Astrocyte of the cerebellum (primary cell): ENCODE measurements at places on chromosomes 4 and X.
A peak's percentile ranks its signal among the peaks of the same experiment; 100 is the strongest.

GRCh38 chr4:108171339-108172230, 2.9 kb upstream of the LEF1 start:
- no peak for DNase-seq

DNA sequence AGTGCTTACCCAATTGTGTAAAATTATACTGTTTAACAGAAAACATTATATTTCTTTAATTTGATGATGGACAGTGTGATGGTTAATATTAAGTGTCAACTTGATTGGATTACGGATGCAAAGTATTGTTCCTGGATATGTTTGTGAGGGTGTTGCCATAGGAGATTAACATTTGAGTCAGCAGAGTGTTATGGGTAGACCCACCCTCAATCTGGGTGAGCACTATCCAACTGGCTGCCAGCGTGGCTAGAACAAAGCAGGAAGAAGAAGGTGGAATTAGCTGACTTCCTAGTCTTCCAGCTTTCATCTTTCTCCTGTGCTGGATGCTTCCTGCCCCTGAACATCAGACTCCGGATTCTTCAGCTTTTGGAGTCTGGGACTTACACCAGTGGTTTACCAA, 42.1 kb downstream of the HS6ST2 start:
- no peak for DNase-seq

GRCh38 chr4:157012781-157013180, 41.2 kb upstream of the PDGFC start:
- DNase-seq: no peak

DNA sequence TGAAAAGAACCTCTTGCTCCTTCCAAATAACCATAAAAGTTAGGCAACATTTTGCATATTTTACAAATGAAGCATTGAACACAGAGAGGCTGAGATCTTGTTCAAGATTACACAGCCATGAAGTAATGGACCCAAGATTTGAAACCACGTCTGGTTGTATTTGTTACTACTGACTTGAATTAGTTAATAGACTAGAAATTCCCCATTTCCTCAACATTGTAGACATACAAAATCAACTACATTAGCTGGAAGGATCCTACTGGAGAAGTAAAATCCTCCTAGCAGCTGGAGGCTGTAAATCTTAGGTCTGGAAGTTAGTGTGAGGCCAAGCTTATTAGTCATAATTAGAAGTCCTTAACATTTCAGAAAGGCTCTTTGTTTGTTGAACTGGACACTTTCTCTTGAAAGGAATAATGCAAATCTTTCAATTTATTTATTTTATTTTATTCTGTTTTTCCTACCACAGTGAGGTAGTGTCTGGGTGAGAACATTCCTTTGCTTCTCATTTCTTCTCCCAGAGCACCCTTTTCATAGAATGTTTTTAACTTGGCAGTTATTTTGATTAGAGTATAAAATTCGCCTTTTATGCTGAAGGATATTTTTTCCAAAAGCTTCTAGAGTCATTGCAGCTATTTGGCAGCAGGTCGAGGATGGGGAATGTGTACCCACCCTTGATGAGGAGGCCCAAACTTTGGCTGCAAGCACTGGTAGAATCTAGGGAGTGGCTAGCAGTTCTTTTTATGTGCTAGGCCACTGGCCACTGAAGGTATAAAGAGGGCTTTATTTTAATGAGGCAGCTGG, 62.0 kb upstream of the CLNK start:
- DNase-seq: no peak

GRCh38 chr4:25280210-25280609, 32.4 kb upstream of the ZCCHC4 start:
- DNase-seq: no peak

DNA sequence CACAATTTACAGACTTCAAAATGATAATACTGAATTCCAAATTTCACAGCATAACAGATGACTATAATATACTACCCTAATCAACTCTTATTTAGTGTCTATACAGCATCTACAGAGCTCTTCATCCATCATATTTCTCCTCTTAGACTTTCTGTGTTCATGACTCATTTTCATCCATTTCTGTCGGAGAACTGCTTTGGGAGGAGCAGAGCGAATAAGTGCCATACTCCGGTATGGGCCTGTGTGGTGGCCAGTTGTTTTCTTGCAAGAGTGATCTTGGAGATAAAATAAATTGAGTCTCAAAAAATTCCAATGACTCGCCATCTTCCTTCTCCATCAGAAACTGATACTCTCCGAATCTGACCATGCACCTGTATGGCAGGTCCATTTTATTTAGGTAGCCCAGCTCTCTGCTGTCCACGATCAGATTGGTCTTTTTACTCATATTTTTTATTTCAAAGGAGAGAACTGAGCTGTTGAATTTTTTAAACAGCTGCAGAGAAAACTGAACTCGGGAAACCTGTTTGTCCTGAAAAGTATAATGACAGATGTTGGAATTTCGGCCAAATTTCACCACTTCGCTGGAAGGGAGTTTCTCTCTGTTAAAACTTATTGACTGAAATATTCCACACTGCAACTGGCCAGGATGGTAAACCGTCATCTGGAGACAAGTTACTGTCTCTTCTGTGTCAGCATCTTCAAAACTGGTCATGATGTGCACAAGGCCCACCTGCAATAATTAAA, 7.8 kb downstream of the TIFA start:
- no peak for DNase-seq

GRCh38 chr4:139018971-139019758, 3.6 kb downstream of the NOCT start:
- DNase-seq: no peak

DNA sequence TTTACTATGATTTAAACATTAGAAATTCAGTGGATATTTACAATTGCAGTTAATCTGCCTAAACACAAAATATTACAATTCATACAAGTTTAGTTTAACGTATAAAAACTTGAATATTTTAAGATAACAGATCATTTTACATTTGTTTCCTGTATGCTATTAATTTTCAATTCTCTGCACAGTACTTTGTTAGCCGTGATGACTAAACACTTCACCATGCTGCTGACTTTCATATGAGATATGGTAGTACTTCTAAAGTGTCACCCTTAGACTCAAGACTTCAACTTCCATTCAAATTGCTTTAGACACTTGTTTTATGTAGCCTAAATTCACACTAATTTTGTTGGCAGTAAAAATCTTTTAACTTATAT, 1646.4 kb upstream of the ADGRL3 start:
- peak; percentile 2 for DNase-seq

GRCh38 chrX:3712051-3712869, 1.2 kb downstream of the PRKX start:
- peak; percentile 9 for DNase-seq

GRCh38 chr4:155321006-155321405, 55.8 kb downstream of the MAP9 start:
- DNase-seq: no peak

DNA sequence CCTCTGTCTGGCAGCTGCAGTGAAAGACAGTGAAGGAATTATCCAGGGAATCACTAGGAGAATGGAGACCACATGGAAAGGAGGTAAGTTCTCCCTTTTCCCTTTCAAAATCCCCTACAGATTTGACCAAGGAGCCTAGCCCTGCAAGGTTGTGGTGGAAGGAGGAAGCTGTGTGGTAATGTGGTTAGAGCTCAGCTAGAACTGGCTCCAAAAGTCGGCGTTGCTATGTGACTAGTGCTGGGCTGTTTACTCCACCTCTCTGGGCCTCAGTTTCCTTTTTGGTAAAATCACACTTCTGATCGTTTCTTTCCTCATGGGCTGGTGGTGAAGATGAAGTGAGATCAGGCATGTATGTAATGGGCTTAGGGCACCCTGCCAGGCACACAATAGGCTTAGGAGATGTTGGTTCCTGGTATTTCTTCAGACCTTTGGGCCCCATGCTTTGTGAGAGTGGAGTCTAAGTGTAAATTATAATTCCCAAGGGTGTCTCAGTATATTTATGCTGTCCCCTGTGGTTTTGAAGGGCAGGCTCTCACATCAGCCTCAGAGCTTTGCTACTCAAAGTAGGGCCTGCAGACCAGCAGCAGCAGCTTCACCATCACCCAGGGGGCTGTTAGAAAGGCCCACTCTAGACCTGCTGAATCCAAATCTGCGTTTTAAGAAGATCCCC, 183.7 kb upstream of the BCOR start:
- no peak for DNase-seq

DNA sequence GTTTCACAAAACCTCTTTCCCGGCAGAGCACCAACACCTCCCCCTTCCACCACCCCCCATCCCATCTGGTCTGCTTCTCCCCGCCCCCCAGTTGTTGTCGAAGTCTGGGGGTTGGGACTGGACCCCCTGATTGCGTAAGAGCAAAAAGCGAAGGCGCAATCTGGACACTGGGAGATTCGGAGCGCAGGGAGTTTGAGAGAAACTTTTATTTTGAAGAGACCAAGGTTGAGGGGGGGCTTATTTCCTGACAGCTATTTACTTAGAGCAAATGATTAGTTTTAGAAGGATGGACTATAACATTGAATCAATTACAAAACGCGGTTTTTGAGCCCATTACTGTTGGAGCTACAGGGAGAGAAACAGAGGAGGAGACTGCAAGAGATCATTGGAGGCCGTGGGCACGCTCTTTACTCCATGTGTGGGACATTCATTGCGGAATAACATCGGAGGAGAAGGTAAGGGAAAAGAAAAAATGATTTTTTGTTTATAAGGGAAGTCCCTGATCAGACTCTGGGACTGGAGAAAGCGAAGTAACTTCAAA, at the start of gene PDGFRA:
PDGFRA (plus strand) TSS at position 333 of the 541 bp plus-strand sequence. CDS start 29,476 bp downstream, outside the sequence.
- peak; percentile 65 for DNase-seq

DNA sequence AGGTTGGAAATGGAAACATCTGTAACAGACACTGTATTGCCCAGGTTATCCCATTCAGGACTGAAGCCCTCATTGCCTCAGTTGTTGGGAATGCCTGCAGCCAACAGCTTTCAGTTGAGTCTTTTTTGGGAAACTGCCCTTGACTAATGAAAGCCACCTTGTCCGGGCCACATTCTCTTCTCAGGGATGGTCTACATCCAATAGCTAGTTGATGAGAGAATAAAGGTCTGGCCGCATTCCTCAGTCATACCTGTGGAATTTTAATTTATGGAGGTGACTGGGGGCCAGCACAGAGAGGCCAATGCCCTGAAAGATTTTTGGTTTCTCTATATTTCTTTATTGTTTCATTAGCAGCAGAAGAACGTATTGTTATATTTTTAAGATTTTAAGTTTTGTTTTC, 147.6 kb upstream of the MSX1 start:
- no peak for DNase-seq

GRCh38 chrX:45862801-45863200, 662.1 kb upstream of the DIPK2B start:
- no peak for DNase-seq

GRCh38 chr4:141131723-141132071, 1.6 kb downstream of the RNF150 start:
- no peak for DNase-seq

- DNase-seq: no peak
These were observed 26.5 kb upstream of the CYBB start for GRCh38 chrX:37753384-37753783.

GRCh38 chr4:152870606-152871005, 65.5 kb upstream of the FHDC1 start:
- no peak for DNase-seq

DNA sequence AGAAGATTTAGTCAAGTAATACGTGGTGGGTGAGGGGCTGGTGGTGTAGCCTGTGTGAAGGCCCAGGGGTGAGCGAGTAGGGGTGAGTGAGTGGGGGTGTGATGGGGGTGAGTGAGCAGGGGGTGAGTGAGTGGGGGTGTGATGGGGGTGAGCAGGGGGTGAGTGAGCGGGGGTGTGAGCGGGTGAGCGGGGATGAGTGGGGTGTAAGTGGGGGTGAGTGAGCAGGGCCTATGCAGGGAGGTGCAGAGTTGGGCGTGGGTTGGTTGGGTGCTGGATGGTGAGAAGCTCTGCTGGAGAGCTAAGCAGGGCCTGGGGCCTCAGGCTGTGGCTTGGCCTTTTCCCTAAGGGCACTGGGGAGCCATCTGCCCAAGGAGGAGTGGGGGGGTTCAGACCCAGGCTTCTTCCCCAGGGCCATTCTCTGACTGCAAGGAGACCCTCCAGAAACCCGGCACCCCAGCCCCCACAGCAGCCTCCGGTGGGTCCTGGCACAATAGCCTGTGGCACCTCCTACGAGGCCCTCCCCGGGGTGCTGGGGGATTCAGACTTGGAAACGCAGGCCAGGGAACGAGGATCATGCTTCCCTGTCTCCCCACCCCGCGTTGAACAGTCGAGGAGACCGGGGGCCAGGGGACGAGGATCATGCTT, 30.4 kb downstream of the SH3TC1 start:
- DNase-seq: no peak

DNA sequence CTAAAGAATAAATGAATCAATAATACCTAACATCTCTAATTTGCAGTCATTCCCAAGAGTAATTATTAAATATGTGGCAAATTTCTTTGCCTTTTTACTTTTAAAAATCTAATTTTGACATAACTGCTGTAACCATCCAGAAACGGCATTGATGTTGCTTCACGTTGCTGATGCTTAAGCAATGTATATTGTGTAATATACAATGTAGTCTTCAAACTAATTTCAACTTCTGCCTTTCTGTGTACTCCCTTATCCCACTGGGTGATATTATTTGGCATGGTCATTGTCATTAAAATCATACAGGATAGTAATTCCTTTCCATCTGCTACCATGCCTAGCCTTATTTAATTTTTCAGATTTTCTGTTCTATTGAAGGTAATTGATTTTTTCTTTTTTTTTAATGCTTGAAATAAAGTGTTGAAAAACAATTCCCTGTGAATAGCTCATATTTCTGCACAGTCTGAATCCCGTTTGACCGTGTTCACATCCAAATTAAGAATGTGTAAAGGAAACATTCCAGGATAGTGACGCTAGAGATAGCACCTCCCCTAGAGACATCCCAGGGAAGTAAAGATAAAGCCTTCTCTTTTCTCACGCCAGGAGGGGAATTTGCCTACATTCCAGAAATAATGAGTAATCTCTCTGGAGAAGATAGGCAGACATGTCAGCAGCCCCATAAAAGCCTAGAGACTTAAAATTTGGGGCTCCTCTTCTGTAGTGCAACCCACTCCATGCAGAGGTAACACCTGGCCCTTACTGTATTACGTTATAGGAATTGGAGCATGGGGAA, 8.6 kb downstream of the FAM200B start:
- peak; percentile 94 for DNase-seq

DNA sequence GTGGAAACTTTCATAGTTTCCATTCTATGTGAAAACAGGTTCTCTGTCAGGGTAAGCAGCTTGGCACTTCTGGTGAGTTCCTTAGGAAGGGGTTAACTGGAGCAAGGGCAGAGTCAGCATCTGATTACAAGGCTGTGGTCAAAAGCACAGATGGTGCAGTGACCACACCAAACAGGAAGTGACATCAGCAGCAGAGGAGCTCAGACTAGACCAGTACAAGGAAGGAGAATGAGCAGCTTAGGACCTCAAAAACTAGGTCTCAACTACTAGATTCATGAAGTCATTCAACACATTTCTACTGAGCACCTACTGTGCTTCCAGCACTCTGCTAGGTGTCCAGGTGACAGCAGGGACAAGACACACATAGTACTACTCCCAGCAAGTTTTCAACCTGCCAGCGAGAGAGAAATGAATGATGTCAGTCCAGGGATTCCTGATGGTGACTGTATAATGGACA, 130.2 kb downstream of the AMELX start:
- DNase-seq: peak; percentile 52

GRCh38 chr4:99202536-99202935, 16.5 kb downstream of the ADH6 start:
- DNase-seq: no peak

GRCh38 chr4:99011910-99012309, 16.4 kb downstream of the METAP1 start:
- DNase-seq: no peak
